ENCODE measurements at places on chromosomes 3 and 15. TPM values are rescaled to one million over a fixed set of nuclear protein-coding genes. Genes with fewer than 3 reads are reported as not detected.

GNL3 gene
- 116 TPM for total RNA-seq

C3orf52 gene
- 11.0 TPM for total RNA-seq

DNA sequence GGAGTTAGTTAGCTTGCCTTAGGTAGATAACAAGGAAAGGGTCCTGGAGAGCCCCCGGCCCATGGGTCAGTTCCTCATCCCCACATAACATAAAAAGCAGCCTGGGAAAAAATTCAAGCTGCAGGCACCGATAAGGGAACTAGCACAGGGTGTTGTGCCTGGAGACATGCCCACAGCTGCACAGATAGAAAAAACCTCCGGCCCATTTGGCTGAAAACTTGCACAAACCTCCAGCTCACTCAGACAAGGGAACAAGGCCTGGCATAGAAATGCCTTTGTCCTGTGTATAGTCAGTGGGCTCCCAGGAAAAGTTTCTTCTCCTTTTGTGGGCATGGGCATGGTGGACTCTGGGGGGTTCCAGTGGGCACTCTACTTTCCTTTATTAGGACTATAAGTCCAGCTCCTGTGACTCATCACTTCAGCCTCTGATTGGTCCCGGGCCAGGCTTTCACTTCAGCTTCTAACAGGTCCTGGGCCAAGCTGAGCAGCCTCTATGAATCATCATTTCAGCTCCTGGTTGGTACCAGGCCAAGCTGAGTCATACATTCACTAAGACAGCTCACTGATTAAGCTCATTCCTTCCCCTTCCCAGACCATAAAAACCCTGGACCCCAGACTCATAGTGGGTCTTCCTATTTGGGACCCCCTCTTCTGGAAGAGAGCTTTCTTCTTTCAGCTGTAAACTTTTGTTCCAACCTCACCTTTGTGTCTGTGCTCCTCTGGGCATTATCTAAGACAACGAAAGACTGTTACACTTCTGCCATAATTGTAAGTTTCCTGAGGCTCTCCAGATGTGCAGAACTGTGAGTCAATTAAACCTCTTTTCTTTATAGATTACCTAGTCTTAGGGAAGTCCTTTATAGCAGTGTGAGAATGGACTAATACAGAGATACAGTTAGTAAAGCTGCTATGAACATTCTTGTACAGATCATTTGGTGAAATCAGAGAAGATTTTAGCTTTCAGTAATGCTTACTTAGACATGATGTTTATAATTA is 348.0 kb upstream of the DPPA4 start:
- peak; percentile 10 for DNase-seq

RTP3 gene
- 0.68 TPM for total RNA-seq

GRCh38 chr3:28906561-28907310 is 374.1 kb upstream of the RBMS3 start:
- no peak for DNase-seq

DNA sequence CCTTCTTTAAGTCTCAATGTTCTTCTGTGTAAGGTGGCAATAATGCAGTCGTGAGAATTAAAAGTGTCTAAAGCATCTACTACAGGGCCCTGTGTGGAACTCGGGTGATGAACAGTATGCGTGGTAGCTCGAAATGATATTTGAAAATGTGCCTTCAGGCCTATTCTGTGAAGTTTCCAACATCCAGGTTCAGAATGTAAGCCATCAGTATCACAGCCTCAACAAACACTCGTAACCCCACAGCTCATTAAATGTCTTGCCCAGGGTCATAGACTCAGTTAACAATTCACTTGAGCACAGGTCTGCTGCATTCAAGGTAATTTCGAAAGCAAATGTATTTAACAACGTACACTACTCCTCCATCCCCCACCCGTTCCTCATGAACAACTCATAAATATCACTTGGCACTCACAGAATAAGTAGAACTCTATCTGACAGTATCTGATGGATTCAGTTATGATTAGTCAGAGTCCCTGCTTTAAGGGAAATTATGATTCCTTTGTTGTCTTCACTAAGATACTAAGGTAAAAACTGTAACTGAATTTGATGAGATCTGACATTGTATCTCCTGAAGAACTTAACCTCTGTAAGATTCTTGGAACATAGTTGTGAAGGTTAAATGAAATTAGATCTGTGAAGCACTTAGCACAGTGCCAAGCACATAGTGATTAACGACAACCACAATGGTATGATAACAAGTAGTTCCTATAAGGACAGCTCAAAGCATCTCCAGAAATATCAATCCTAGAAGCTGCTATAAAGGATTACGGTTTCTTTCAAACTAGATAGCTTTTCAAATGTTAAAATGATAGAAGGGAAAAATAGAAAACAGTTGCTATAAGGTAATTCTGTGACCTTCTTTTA is 642.3 kb downstream of the TBL1XR1 start:
- DNase-seq, result no peak

GASK1A gene
- 17.5 TPM for total RNA-seq

DNA sequence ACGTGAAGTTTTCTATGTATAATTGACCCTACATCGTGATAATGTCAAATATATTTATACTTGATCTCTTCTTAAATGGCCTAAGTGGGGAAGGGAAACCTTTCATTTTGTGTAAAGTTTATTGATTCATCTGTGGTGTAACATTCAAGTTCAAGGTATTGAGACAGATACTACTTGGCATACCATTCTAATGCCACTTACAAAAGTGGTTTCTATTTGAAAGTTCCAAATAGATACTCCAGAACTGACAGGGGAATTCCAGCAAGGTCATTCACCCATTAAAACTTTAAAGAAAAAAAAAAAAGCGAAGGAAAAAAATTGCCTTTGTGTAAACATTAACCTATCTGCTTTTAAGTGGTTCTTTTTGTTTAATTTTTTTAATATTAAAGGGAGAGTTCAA is 45.3 kb upstream of the MAP3K13 start:
- DNase-seq, result no peak

DNA sequence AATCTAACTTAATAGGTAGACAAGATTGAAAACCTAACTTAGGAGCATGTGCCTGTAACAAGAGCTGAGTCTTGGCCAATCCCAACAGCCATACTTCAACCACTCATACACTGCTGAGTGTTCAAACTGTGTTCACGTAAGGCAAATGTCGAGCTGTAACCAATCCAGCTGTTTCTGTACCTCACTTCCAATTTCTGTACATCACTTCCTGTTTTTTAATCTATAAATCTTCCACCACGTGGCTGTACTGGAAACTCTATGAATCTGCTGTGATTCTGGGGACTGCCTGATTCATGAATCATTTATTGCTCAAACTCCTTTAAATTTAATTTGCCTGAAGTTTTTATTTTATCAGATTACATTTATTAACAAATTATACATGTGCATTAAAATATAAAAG is 44.6 kb upstream of the NEDD4 start:
- no peak for DNase-seq

DNA sequence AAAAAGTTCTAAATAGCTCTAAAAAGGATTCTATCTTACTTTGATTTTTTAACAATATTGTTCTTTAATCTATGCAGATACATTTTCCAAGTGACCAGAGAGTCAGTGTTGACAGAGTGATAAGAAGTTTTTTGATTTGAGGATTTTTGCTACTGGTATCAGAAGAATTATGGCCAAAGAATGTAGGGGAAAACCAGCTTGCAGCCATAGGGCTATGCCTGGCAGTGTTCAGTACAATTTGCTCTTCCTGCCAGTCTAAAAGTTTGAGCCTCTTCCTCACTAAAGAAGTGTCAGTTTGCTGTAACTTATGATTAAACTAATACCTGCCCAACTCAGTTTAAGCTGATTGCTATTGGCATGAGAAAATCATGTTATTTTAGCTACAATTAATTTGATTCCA is 35.3 kb upstream of the FSIP1 start:
- DNase-seq, result no peak

DNA sequence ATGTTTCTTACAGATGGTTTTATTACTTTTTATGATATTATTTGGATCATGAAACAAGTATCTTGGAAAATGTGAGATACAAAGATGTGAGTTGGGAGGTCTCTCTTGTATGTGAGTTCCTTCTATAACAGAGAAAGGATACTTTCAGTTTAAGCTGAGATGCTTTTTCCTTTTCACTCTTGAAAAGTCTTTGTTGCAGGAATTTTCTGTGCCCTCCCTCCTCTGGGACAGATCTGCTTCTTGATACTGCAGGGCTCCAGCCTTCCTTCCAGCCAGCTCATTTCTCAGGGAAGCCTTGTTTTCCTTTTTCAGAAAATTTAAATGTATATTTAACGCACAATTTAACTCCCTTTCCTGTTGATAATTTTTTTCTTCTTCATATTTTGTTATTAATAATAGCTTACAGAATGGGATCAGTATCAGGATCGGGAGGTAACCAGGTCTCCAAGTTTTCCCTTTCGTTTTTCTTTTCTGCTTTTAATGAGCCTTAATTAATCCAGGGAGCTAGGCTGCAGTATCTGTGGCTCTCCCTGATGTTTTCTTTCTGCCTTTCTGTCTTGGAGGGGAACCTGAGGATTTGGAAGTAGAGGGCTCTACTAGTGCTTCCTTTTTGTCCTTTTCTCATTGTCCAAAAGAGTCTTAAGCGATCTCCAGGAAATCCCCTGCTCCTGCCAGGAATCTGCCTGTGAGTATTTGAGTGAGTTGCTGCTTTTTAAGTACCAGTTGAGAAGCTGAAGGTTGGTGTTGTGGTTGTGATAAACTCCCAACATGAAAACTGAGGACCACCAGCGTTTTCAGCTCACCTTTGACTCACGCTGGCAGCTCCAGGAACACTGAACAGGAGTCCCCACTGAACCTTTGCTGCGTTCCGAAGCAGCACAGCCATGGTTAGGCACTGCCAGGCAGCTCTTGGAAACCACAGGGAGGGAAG is 105.7 kb downstream of the IGF1R start:
- DNase-seq, result no peak

- DNase-seq, result peak; percentile 97
Measured at GRCh38 chr3:39383881-39384664, 903 bp downstream of the SLC25A38 start.

- no peak for DNase-seq
Measured at GRCh38 chr3:98514948-98515347, 7.8 kb downstream of the CLDND1 start.

- no peak for DNase-seq
Measured at GRCh38 chr15:83115831-83116565, 8.6 kb downstream of the TM6SF1 start.

GRCh38 chr15:74545776-74546656 is 5.0 kb downstream of the ARID3B start:
- peak; percentile 86 for DNase-seq

GRCh38 chr15:69341356-69341755 is 42.6 kb downstream of the PAQR5 start:
- DNase-seq, result no peak

- DNase-seq, result no peak
Measured at GRCh38 chr3:13004376-13004775, 68.9 kb downstream of the IQSEC1 start.

GRCh38 chr15:57806003-57806402 is 99.5 kb downstream of the POLR2M start:
- DNase-seq, result no peak

LOXL1 gene
- total RNA-seq, result 22.5 TPM

DNA sequence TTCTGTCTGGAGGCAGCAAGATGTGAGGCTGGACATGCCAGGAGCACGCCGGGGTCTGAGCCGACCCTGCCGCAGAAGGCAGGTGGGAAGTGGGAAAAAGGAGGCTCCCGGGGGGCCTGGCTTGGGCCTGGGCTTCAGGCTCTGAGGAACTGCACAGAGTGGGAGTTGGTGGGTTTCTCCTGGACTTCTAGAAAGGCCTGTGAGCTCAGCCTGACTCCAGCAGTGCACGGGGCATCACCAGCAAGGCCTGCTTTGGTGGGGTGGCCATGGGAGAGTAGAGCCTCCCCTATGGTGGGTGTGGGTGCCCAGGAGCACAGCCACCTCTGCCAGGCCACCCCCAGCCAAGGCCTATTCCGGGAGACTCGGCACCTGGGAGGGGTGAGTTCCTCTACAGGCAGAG is 18.1 kb upstream of the SLC41A3 start:
- no peak for DNase-seq

DGKG gene
- total RNA-seq, result 1.2 TPM

LYZL4 gene
- total RNA-seq, result not detected

DNA sequence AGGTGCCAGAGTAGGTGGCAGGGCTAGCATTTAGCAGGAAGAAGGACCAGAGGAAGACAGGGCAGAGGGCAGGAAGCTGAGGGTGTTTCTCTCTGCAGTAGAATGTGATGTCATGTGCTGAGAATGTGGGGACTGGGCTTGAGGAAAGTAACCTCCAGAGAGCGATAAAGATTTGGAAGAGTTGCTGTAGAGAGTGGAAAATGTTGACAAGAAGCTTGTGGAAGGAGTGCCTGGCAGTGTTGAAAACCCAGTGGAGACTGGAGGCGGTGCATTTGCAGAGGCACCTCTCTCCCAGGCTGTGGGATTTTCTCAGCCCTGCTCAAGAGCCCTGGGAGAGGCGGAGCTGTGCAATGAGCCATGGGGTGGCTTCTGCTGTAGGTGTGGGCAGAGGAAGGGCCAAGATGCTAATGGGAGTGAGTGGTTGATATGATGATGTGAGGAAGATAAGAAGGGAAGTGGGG is 54.8 kb downstream of the MESD start:
- no peak for DNase-seq

ACTC1 gene
- total RNA-seq, result 21.5 TPM

PDIA5 gene
- 67.9 TPM for total RNA-seq

GRCh38 chr3:56133423-56133822 is 334.8 kb downstream of the ERC2 start:
- no peak for DNase-seq

DNA sequence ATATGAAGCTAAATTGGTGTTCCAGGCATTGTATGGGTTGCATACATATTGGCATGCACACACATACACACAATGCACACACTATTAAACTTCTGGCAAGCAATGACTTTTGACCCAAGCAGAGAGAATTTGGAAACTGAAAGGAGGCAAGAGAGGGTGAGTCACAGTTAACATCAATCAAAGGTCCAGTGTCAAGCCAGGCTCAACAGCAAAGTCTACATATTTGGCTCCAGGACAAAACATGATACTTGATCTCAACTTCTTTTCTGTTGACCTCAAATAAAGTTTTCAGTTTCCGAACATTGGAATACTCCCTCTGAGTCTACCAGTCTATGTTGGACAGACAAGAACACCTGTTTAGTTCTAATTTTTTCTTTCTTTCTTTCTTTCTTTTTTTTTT is 28.3 kb downstream of the IL12A start:
- no peak for DNase-seq

DNA sequence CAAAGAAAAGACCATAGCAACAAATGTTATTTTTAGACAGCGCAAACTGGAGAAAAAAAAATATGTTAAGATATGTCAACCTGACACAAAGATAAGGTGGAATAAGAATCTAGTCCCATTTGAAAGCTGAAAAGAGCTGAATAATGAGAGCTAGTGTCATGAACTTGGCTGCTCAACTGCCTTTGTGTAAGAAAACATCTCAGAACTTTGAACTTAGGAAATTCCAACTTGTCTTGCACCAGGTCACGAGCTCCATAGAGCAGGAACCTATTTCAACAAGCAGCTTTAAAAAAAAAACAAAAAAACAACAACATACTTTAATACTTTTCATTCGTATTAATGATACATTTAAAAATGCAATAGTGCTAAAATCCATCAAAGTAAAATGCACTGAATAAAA is 79.5 kb downstream of the ZNF280D start:
- no peak for DNase-seq

KNG1 gene
- 0.91 TPM for total RNA-seq

DNA sequence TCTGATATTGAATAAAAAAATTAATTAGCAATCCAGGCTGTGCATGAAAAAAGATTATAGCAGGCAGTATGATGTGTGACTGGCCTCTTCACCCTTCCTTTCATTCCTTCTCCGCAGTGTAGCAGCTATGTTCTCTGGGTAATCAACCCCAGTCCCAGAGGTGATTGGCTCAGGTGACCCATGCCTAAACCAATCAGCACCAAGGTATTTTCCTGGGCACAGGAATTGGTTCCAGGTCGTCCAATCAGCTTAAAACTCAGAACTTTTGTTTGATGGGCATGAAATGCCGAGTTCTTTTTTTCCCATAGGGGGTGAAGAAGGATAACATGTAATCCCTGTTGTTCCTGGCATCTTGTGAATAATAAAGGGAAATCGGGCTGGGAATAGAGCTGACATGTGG is 5.8 kb upstream of the BNC1 start:
- DNase-seq, result no peak

All from prostate gland (tissue), 2 donors.